ENCODE measurements at places on chromosomes 11 and 22.

GRCh38 chr11:109507331-109507730, 85.3 kb downstream of the C11orf87 start:
- no peak for DNase-seq

- DNase-seq, result no peak
Measured at GRCh38 chr11:59698506-59698905, 15.1 kb downstream of the OR10V1 start.

DNA sequence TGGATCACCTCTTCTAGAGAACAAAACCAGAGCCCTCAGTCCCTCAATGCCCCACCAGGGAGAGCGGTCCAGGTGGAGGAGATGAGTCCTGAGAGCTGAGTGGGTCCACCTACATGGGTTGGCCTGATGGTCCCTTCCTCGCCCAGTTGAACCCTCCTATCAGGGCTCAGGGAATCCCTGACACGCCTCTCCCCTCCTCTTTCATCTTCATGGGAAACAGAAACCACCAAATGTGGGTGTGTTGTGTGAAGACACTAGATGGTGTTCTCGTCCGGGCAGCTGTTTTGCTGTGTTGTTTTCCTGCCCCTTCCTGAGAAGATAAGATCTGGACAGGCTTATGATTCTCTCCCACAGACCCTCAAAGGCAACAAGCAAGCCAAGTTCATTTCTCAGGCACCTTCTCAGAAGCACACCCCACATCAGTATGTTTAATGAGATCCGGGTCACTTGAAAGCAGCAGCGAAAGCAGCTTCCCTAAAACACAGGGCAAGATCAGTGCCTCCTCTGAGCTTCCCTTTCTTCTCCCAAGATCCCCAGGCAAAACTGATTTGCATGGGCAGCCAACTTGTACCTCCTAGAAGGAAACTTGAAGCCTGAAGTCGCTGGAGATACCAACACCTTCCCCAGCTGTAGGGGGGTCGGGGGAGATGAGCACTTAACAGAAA, 35.3 kb upstream of the POU2AF1 start:
- no peak for DNase-seq

- DNase-seq, result no peak
Measured at GRCh38 chr11:75099635-75100034, 3.0 kb upstream of the OR2AT4 start.

- DNase-seq, result no peak
Measured at GRCh38 chr22:41995211-41995610, 3.4 kb upstream of the WBP2NL start.

DNA sequence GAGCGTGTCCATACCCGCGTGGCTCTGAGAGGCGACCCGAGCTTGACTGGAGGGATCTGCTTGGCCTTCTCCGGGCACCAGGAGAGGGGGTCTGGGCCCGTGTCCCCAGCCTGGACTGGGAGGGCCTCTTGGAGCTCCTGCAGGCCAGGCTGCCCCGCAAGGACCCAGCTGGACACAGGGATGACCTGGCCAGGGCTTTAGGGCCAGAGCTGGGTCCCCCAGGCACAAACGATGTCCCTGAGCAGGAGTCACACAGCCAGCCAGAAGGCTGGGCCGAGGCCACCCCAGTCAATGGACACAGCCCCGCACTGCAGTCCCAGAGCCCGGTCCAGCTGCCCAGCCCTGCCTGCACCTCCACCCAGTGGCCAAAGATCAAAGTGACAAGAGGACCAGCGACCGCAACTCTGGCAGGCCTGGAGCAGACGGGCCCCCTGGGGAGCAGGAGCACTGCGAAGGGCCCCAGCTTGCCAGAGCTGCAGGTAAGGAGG, 38.2 kb downstream of the TRIOBP start:
- DNase-seq, result peak; percentile 42

- DNase-seq, result no peak
Measured at GRCh38 chr22:42969348-42969975, 45.5 kb downstream of the PACSIN2 start.

DNA sequence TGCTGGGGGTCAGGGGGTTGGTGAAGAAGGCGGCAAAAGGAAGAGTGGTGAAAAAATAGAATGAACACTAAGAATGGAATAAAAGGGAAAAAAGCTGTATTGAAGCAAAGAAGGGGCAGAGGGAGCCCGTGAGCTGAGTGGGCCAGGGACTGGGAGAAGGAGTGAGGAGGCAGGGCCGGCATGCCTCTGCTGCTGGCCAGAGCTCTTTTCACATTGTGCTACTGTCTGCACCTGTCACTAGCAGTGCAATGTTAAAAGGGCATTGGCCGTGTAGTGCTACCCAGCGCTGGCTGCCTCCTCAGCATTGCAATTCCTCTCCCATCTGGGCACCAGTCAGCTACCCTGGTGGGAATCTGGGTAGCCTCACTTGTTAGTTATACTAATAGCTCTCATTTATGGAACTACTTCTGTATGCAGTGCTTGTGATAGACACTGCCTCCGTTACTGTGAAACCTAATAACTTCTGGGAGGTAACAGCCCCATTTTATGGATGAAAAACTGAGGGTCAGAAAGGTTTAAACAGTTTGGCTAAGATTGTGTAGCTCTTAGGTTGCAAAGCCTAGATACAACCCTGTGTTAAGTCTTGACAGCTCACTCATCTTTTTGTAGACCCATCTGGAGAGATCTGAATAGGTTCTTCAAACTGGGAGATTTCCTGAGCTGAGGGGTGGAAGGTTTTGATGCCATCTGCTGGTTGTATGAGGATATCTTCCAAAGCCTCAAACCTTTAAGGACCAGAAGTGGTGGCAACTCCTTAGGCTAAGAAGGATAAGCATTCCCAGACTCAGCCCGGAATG, 8.5 kb downstream of the YPEL4 start:
- peak; percentile 35 for DNase-seq

GRCh38 chr11:105449100-105449734, 160.7 kb upstream of the GRIA4 start:
- DNase-seq, result no peak

GRCh38 chr11:96091476-96091875, 167.6 kb upstream of the MTMR2 start:
- DNase-seq, result no peak

DNA sequence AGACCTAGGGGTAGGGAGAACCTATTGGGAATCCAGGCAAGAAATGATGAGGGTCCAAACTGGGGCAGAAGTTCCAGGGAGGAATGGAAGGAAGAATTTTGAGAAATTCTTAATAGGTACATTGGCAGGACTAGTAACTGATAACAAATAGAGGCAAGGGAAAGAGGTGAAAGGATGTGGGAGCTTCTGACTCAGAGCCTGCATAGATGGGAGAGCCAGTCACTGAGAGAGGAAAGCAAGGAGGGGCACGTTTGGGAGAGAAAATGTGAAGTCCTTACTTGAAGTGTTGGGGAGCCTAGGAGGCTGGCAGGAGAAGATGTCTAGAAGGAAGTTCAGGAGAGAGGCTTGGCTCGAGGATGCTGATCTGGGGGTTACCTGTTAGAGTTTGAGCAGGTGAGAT, 104.6 kb upstream of the NCAM1 start:
- DNase-seq, result no peak

DNA sequence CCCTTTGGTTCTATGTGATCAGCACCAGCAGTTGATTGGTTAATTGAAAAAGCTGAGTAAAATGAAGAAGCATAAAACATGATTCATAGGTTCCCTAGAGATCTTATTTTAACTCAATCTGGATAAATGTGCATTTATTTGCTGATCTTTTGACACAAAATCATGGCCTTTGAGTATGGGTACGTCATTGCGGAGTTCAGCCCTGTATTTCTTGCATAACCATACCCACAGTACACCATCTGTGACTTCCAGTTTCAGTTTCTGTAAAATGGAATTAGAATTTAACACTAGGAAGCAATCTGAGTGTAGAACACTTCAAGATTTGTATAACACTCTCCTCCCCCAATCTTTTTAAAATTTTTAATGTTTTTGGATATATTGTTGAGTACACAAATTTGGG, 358.2 kb downstream of the DDX10 start:
- DNase-seq, result no peak

GRCh38 chr11:111285189-111286091, 12.9 kb upstream of the POU2AF3 start:
- no peak for DNase-seq

DNA sequence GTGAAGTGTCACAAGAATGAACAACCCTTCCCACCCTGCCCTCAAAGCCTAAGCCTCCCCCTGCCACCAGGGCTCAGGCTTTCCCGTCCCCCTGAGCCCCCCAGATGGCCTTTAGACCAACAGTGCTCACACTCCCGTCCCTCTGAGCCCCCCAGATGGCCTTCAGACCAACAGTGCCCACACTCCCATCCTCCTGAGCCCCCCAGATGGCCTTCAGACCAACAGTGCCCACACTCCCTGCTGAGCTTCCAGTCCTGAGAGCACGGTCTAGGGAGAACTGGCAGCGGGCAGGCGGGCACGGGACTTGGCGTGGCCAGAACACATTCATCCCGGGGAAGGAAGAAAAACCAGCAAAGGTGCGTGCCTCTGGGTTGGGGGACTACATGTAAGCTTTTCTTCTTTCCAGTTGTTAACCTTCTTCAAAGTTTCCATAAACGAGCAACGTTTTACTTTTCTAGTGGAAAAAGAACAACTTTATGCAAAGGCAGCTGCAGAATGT, 2.5 kb downstream of the MRGPRG start:
- DNase-seq, result no peak

DNA sequence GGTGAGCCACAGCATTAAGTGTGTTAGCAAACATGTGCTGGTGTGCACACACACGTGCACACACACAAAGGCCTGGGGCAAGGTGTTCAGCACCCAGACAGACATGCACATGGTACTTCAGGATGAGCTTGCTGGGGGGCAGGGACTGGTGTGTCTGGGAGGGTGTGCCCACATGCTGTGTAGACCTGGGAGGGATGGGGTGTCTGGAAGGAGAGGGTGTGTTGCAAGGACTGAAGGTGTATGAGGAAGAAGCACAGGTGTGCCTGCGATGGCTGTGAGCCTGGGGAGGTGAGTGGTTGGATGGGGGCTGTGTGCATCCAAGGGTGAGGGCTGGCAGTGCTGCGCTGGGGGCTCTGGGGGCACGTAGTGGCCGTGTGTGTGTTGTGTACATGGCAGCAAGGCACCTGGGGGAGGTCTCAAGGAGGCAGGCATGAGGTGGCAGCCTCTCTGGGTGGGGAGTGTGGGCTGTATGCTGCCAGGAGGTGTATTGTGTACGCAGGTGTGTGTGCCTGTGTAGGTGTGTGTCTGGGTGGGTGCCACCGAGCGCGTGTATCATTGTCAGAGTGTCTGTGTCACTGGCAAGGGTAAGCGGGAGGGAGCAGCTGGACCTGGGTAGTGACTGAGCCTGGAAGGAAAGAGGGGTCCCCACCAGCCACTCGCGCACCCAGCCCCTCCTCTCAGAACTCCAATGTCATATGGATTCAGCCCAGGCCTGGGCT, 2.2 kb downstream of the NRXN2 start:
- no peak for DNase-seq

GRCh38 chr22:47835726-47836125, 1073.3 kb downstream of the TBC1D22A start:
- DNase-seq, result peak; percentile 85

- DNase-seq, result no peak
Measured at GRCh38 chr11:130213979-130214281, 54.3 kb downstream of the ST14 start.

DNA sequence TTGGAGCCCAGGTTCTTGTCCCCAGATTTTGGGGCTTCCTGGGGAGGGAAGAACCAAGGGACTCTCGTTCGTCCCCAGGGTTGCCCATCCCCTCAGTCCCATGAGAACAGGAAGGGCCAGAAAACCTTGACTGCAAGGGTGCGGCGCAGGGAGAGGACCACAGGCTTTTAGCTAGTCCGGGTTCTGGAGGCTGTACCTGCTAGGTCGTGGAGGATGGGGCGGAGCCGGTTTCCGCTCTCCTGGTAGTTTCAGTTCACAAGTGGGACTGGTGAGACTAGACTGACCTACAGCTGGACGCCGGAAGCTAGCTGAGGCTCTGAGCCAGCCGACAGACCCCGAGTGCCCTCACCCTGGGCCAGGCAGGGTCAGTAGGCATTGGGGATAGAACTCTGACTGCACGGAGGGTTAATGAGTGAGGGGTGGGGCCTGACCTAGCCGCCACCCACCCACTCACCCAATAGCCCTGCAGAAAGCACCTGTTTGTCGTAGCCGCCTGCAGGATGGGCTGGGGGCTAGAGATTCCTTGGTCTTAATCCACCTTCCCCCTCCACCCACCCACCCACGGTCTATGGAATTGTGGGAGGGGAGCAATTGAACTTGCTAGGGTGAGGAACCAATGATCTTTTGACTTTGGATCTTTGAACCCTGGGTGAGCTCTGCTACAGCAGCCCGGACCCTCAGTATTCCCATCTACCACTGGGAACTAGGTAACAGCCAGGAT, 1.5 kb downstream of the MAFF start:
- DNase-seq, result peak; percentile 62

DNA sequence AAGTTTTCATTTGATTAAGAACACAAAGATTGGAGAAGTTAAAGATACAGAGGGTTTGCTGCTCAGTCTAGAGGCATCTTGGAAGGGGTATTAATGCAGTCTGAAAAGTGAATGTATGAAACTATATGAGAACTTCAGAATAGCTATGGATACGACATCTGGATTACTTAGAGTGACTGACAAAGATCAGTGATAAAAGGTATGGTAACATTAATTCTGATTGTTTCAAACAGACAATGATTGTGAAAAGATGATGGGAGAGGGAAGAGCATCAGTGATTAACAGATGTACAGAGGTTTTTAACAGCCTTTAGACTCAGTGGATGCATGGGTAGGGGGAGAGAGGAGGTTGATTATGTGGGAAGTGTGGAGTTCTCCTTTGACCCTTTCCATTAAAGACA, 919.4 kb upstream of the CNTN5 start:
- no peak for DNase-seq

DNA sequence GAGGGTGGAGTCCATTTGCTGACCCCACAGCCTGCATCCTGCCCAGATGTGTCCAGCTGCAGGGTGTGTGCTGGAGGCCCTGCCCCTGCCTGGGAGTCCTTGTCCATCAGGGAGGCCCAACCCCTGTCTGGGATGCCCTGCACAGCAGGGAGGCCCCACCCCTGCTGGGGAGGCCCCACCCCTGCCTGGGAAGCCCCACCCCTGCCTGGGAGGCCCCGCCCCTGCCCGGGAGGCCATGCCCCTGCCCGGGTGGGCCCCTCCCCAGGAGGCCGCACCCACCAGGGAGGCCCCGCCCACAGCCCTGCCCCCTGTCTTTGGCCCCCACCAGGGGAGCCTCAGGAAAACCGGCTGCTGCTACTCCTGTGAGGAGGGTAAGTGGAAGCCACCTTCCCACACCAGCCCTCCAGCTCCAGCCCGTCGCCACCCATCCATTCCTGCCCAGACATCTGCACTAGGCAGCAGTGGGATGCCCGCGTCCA, 37.2 kb downstream of the MUC5B start:
- DNase-seq, result peak; percentile 34

- no peak for DNase-seq
Measured at GRCh38 chr11:20020198-20020597, 140.1 kb downstream of the DBX1 start.

- no peak for DNase-seq
Measured at GRCh38 chr11:91872243-91872642, 352.4 kb upstream of the FAT3 start.

- peak; percentile 58 for DNase-seq
Measured at GRCh38 chr11:44556735-44557409, 8.6 kb upstream of the CD82 start.

DNA sequence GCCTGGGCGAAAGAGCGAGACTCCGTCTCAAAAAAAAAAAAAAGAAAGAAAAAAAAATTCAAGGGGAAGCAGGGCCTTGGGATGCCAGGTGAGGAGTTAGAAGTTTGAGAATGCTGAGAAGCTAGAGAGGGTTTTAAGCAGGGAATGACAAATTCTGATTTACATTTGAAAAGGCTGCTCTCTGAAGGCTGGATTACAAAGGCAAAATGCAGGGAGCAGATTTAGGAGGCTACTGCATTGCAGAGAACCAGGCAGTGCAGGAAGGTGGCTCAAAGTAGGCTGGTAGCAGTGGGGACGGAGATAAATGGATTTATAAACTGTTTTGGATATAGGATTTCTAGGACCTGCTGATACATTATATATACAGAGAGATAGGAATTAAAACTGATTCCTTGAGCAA, 66.6 kb downstream of the KCNC1 start:
- no peak for DNase-seq
